ENCODE measurements at places on chromosomes 12 and 14.
A peak's percentile ranks its signal among the peaks of the same experiment; 100 is the strongest.

DNA sequence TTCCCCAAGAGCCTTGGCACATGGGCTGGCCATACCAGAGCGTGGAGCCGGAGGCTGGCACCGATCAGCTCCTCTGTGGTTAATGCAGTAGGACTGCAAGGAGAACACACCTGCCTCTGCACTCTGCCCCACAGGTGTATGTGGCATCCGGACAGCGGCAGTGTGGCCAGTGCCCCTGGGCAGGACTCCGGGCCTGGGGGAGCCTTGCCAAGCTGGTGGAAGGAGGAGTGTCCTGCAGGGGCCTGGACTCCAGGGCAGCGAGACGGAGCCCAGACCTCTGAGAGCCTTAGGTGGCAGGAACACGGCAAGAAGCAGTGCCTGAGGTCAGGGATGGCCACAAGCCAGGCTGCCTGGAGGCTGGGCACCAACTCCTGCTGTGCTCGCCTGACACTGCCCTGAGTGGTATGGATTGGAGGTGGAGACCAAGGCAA lies 5.3 kb upstream of the BEGAIN start:
- DNase-seq = no peak

DNA sequence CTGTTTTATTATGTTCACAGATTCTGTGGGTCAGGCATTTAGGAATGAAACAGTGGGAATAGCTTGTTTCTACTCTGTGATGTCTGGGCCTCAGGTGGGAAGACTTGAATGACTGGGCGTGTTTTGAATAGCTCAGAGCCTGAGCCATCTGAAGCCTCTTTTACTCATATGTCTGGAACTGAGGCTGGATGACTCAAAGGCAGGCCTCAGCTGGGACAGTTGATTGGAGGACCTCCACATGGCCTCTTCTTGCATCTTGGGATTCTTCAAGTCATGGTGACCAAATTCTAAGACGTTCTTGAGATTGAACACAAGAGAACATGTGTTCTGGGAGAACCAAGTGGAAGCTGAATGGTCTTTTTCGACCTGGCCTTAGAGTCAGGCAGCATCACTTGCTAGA lies 45.8 kb upstream of the TBX3 start:
- peak; percentile 66 for DNase-seq

DNA sequence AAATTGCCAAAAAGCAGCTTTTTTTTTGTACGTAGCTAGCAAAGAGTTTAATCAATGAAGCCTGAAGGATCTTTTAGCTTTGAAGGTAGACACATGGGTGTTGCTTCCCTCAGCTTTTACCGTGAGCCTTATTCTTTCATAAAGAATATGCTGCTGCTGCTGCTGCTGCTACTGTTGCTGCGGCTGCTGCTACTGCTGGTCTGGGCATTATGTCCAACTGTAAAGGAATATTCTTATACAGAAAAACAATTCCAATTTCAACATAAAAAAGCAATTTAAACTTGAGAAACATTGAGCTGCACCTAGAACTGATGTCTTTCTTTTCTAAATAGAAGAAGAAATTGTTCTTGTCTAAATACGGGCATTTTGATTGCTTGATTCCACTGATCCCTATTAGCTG lies 38.9 kb upstream of the PPP1R12A start:
- no peak for DNase-seq

GRCh38 chr12:65785500-65785899 lies 38.8 kb upstream of the HMGA2 start:
- no peak for DNase-seq

GRCh38 chr14:104246401-104247335 lies 108.3 kb downstream of the KIF26A start:
- no peak for DNase-seq

- DNase-seq = no peak
Observed at GRCh38 chr14:75514673-75515628, 7.3 kb upstream of the BATF start.

DNA sequence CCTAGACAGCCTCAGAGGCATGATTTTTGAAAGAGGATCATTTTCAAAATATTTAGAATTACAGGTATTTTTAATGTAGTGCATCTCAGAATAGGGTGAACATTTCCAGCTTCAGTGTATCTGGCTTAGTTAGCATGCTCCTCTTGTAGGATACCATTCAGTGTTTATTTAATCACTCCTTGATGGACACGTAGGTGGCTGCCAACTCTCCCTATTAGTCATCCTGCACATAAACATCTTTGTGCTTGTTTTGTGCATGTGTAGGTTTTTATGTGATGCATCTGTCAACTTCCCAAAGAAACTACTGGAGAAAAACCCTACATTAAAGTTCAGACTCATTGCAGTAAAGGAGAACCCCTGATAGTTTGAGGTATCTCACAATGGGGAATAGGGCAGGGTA lies 52.5 kb upstream of the RBM19 start:
- peak; percentile 8 for DNase-seq

GRCh38 chr12:113244047-113244460 lies 22.8 kb downstream of the TPCN1 start:
- no peak for DNase-seq

- DNase-seq = no peak
Observed at GRCh38 chr12:18919871-18920511, 182.1 kb downstream of the CAPZA3 start.

DNA sequence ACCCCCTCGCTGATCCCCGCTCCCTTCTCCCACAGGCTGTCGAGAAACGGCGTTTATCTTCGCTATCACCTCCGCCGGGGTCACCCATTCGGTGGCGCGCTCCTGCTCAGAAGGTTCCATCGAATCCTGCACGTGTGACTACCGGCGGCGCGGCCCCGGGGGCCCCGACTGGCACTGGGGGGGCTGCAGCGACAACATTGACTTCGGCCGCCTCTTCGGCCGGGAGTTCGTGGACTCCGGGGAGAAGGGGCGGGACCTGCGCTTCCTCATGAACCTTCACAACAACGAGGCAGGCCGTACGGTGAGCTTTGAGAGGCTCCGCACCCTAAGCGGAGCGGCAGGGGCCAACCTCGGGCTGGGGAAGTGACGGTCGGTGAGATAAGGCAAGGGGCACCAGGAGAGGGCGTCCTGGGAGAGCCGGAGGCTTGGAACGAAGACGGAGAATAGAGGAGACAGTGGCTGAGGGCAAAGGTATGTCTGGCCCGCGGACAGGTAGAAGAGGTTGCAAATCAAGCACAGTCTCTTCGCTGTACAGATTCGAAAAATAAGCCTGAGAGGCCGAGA lies 2.3 kb downstream of the WNT1 start:
- DNase-seq = no peak

DNA sequence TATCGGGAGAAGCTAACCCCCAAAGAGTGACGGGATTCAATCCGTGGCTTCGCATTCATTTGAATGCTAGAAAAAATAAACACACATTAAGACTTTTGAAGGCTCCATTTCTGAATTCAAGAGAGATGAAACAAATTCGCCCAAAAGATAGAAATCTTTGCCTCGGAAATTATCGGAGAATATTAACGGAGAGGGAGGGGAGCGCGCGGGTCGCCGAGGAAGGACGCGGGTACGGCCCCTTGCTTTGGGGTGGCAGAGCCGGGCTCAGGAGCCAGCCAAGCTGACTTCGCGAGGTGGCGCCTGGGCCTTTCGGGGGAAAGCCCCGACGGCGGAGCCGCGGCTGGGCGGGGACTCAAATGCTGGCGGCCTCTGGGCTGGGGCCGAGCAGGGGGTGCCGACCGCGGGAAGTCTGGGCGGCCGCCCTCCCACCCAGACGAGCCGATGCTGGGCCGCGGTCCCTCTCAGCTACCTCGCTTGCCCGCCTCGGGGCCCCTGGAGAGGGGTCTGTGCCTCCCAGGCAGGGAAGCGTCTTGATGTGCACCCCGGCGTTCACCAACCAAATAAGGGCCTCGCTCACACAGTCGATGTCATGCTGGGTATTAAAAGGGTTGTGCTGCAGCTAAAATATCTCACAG lies 14.7 kb downstream of the NKX2-1 start:
- DNase-seq = no peak

- peak; percentile 42 for DNase-seq
Observed at GRCh38 chr12:114682785-114683708, 928 bp downstream of the TBX3 start.

DNA sequence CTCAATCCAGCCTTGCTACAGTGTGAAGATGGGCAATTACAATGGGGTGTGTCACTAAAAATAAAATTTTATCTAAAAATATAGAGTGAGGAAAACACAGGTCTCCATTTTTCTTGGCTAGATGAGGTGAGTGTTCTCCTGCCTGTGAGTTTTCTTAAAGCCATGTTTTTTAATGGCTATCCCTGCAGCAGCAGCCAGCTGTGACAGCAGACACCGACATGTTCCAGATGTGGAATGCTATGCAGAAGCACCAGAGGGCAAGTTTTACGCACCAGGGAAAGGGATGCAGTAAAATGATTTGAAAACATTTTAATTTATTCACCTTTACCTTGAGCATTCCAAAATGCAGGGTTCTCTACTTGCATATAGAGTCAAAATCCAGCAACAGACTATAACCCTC lies 577.0 kb upstream of the STXBP6 start:
- no peak for DNase-seq

- no peak for DNase-seq
Observed at GRCh38 chr14:91047174-91047753, 13.2 kb downstream of the RPS6KA5 start.

- peak; percentile 6 for DNase-seq
Observed at GRCh38 chr14:70254476-70254961, 65.8 kb upstream of the SLC8A3 start.

GRCh38 chr12:132535019-132535418 lies 45.1 kb downstream of the FBRSL1 start:
- no peak for DNase-seq

DNA sequence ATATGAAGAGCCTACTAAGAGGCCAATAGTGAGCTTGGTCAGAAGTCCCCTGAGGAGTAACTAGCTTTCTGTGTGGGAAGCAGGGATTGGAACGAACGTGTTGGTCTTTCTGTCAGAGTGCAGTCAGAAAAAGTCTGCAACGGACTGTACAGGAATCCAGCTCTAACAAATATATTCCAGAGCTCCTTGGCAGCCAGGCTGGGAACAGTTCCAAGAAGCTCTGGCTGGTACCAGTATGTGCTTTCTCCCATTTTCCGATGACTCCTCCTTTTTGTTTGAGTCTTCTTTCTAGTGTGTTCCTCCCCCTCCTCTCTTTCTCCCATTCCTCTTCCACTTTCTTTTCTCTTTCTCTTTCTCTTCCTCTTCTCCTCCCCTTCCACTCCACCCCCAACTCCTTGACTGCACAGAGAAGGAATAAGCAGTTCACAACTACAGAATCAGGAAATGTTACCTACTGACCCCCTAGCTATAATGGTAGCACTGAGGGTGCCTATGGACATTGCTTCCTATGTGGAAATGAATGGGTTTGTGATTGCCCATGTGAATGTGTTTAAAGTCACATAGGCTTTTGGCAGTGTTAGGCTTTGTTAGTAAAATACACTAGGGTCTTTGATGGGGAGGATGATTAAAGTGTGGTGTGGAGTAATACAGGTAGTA lies 59.9 kb downstream of the TTLL5 start:
- peak; percentile 69 for DNase-seq

GRCh38 chr14:71232506-71232905 lies 325.2 kb downstream of the PCNX1 start:
- DNase-seq = no peak

DNA sequence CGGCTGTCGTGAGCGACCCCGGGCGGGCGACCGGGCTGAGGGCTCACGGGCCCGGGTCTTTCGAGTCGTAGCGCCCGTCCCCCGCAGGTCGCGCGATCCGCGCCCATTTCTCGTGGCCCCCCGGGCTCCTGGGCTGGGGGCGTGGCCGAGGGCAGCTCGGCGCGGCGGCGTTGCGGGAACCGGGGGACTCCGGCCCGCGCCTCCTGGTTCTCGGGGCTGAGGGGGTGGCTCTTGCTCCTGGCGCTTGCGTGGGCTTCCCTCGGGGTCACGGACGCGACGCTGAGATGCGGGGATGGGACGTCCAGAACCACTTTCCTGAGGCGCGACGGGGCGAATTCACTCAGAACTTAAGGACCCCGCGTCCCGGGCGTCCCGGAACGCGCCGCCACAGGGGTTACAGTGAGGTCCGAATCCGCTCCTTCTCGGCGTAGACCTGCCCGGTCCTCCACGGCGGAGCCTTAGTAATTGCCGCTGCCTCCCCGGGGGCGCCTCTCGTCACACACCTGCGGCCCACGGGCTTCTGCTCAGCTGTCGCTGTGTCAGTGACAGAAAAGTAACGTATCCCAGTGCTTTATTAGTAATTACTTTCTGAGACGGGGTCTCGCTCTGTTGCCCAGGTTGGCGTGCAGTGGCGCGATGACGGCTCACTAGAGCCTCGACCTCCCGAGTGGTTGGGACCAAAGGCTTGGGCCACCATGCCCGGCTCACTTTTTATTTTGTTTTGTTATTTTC lies 606 bp downstream of the EP400 start:
- no peak for DNase-seq

DNA sequence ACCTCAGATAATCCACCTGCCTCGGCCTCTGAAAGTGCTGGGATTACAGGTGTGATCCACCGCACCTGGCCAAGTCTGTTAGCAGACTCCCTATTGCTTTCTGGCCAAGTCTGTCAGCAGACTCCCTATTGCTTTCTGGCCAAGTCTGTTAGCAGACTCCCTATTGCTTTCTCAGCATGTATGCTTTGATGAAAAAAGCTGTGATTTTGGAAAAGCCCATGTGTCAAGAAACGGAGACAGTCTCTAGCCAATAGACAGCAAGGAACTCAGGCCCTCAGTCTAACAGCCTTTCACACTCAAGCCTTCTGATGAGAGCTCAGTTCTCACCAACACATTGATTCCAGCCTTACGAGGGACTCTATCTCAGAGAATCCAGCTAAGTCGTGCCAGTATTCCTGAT lies 158.8 kb upstream of the KRR1 start:
- no peak for DNase-seq

- no peak for DNase-seq
Observed at GRCh38 chr14:50573862-50574261, 13.9 kb downstream of the ATL1 start.

GRCh38 chr12:47400266-47400665 lies 305.6 kb downstream of the RPAP3 start:
- peak; percentile 66 for DNase-seq

DNA sequence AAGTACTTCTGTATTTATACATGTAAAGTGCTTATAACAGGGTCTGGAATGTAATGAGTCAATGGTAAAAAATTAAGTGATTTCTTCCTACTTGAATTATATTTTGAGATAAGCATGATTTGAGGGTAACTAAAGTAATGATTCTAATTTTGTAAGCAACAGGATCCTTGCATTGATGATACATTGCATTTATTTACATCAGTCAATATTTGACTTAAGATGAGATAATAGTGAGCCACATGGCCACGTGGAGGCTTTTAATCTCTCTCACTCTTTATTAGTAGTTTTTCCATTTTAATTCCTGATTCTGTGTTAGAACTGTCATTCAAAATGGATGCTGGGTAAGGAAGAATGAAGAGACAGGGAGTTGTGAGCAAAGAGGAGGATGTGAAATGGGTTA lies 298.1 kb upstream of the PRICKLE1 start:
- no peak for DNase-seq

GRCh38 chr12:71548893-71549292 lies 109.3 kb downstream of the LGR5 start:
- DNase-seq = no peak

DNA sequence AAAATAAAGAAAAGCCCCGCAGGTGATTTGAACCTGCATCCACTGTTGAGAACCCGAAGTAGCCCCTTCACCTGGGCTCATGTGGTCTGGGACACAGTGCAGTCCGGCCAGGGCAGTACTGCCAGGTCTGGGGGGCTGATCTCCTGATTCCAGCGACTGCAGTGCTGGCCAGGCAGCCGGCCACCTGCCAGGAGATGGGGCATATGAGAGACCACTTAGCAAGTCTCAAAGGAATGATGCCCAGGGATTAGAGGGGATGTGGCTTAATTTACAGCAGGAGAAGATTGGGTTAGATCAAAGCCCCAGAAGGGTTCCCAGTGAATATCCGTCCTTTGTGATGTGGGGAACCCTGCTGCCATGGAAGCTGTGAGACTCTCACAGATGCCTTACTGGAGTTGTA lies 113.3 kb downstream of the PRMT8 start:
- no peak for DNase-seq

- DNase-seq = no peak
Observed at GRCh38 chr12:4816744-4817525, 92.8 kb upstream of the KCNA1 start.

All from AG10803 (cell line).